Suppressor macrophage (primary cell): ENCODE measurements at places on chromosomes 2 and 18.

DNA sequence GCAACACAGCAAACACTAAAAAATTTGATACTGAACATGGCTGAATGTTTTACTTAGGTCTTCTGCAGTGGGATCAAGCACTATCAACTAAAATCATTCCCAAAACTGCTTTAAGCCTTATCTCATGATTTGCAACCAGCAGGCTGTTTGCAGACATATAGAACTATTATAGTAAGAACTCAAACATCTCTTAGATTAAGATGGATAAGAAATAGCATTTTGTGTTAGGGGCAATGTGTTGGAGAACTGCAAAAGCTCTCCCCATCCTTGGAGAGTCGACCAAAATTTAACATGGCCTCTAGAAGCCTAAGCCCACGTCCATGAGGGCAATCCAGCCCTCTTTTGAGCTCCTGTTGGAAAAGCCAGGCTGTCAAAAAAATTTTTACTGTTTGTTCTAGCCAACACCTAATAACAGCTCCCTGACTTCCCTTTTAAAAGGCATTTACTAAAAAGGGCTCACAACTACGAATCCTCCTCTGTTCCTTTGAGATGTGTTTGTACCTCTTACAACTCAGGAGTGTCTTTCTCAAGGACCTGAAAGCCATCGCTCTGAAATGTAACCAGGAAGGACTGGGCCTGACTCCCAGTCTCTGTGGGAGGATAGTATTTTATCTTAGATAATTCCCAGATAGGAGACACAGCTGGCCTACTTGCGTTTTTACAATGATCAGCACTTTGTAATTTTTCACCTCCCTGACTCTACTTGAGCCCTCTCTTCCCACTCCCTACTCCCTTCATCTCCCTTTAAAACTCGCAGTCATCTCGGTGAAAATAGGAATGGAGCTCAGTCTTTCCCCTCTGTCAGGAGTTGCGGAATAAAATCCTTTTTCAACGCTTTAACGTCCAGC lies 1.4 kb downstream of the KRCC1 start:
- DNase-seq: peak; percentile 39

GRCh38 chr2:19611491-19612332 lies 253.3 kb upstream of the OSR1 start:
- no peak for DNase-seq

DNA sequence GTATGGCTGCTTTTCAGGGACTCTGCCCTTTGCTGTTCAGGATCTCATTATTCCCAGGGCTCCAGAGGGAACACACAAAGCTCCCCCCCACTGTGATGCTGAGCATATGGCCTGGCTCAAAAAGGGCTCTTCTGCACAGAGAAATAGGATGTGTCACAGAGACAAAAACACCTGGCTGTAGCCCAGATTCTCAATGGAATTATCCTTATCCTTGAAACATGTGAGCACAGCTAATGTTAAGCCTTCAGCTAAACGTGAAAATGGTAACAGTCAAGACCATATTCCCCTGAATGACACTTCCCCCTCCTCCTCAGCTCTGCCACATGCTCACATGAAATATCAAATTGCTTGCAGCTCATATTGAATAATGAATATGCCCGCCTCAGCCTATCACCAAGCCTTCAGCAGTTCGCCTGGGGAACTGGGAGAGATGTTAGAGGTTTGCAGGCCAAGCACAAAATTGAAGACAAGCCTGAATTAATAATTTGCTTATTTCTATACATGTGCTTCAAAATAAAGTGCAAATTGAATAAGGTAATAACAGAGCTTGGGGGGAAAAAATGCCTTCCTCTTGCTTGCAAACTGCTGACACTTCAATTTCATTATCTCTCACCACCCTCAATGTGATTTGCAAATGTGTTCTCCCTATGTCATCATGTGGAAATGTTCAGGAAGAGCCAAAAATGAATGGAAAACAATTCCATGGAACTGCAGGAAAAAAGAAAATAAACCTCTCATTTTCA lies 181.0 kb upstream of the HNRNPA3 start:
- DNase-seq: no peak

DNA sequence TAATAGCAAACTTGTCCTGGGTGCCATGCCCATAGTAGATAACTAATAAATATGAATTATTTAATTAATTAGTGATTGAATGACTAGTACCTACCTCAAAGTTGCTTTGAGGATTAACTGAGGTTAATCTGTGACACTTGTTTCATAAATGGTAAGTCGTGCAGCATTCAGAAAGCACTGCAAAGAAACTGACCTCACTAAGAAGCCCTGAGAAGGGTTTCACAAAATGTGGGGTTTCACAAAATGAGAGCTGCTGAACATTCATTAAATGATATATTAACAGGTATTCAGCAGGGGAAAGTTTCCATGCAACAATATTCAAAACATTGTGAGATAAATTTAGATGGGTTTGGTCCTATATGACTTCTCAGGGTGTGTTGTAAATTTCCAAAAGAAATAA lies 236.2 kb downstream of the OSR1 start:
- no peak for DNase-seq
